Lung microvascular endothelial cell (primary cell): ENCODE measurements at places on chromosomes 2 and 18.
A peak's percentile ranks its signal among the peaks of the same experiment; 100 is the strongest.

DNA sequence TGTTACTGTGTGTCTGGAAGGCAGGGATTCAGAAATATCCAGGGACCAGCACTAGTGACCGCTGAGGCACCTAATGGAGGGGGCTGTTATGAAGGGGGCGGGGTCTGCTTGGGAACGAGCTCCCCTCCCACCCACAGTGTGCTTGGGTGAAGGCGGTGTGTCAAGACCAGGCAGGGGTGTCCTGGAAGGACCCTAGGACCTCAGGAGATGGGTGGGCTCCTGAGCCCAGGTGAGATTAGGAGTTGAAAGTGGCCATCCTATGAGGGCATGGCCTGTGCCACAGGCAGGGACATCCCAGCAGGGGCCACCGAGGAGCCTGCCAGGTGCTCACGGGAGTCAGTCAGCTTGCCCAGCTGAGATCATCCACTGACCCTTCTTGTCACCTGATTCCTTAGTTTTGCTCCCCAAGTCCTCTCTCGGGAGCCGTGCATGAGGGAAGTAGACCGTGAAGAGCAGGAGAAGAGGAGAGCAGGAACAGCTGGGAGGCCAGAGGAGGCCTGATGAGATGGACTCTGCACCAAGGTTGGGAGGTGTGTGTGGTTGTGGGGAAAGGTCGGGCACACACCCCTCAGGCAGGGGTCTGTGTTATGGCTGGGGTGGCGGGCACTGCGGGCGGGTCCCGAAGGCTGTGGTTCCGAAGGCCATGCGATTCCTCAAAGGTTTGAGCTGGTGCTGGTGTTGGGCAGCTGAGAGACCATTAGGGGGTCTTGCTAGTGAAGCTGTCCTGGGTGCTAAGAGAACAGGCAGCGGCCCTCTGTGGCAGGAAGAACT lies 180.9 kb upstream of the HS6ST1 start:
- DNase-seq, result no peak

DNA sequence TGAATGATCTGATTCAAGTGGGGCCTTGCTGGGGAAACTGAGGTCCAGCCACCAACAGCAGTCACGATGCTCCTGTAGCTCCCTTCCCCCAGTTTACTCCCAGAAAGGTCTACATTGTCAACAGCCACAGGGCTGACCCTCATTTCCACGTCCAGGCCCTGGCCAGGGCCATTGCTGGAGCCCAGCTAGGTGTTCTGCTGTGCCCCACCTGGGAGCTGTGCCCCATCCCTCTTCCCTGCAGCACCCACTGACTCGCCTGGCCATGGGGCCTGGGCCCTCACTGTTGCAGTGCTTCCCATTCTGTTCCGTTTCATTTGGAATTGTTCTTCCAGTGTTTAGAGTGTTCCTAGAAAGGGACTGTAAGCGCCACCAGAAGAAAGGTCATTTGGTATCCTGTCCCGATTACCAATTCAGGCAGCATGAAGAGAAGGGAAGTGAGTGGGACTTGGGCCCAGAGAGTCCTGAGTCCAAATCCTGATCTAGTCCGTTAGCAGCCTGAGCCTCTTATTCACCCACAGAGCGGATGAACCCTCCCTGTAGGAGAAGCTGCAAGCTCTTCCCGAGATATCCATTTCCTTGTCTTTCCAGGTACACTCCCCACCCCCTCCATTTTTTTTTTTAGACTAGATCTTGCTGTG lies 73.1 kb upstream of the HPCAL1 start:
- no peak for DNase-seq

GRCh38 chr18:22311301-22311700 lies 106.4 kb downstream of the CTAGE1 start:
- DNase-seq, result no peak

GRCh38 chr2:31256611-31257382 lies 22.8 kb downstream of the EHD3 start:
- DNase-seq, result no peak

GRCh38 chr18:77015771-77016710 lies 116.5 kb downstream of the MBP start:
- DNase-seq, result no peak

- DNase-seq, result no peak
Measured at GRCh38 chr18:8689517-8689916, 15.8 kb upstream of the MTCL1 start.

GRCh38 chr2:112730216-112730615 lies 9.4 kb downstream of the NT5DC4 start:
- no peak for DNase-seq

GRCh38 chr2:203869223-203870042 lies 1.9 kb downstream of the CTLA4 start:
- no peak for DNase-seq

- no peak for DNase-seq
Measured at GRCh38 chr2:202566286-202566685, 68.5 kb upstream of the FAM117B start.

DNA sequence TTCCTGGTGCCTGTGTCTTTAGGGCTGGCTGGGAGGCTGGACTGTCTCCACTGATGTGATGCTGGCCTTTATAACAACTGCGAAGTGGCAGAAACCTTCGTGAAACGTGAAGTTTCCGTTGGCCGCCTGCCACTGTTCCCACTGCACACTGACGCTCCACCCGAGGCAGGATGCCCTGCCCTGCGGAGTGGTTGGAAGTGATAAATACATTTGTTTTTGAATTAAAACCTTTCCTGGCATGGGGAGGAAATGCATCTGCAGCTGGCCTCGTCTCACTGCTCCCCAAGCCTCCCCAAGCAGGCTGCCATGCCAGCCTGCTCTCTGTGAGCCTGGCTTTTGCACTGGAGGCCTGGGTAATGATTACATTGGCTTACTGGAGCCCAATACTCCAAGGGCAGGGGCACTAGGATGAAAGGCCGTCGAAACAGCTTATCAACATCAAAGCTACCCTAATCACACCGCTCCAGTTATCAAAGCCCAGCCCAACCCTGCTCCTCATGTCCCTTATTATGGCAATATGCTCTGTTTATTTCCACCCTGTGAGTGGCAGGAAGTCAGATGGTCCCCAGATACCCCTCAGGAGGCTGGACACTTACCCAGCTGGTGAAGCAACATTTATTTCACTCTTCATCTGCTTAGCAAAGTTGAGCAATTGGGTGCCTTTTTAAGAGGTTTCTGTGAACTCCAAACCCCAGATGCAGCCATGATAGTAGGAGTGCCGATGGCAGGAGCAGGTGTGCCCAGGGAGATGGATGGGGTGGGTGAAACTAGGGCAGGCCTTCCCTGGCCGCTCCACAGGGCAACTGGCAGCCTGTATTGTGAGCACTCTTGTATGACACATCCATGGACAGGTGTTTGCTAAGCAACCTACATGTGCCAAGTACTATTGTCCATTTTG lies 97.4 kb upstream of the ITGA6 start:
- DNase-seq, result peak; percentile 63

- no peak for DNase-seq
Measured at GRCh38 chr2:232540441-232541041, 1.0 kb downstream of the CHRNG start.

GRCh38 chr2:205543262-205543843 lies 138.9 kb upstream of the NRP2 start:
- DNase-seq, result no peak

GRCh38 chr2:30777661-30778505 lies 29.4 kb downstream of the CAPN13 start:
- no peak for DNase-seq

- peak; percentile 9 for DNase-seq
Measured at GRCh38 chr18:47931718-47932103, 1.3 kb upstream of the SMAD2 start.

GRCh38 chr2:228927028-228928010 lies 343.8 kb downstream of the PID1 start:
- DNase-seq, result peak; percentile 21

- no peak for DNase-seq
Measured at GRCh38 chr2:6755456-6755855, 110.3 kb downstream of the CMPK2 start.

GRCh38 chr2:96888072-96889011 lies 18.5 kb upstream of the SEMA4C start:
- no peak for DNase-seq

DNA sequence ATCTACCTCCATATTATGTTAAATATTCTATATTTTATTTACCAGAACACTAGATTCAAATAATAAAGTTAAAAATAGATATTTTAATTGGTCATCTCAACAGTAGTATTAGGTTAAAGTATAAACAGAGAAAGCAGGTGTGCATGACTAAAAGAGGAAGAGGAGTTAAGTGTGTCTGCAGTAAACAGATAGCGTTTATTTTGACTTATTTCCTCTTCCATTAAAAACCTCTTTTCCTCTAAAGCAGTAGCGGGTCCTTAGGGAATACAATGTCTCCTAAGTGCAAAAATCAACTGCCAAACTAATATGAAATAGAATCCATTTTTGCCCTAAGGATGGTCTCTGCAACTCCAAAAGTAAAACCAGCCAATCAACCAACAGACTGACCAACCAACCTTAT lies 27.7 kb downstream of the EIF2AK3 start:
- no peak for DNase-seq

GRCh38 chr18:40672590-40672989 lies 1282.4 kb upstream of the PIK3C3 start:
- no peak for DNase-seq
